ENCODE measurements at places on chromosomes 5 and 9.

GRCh38 chr5:90307782-90308181, 101.8 kb downstream of the CETN3 start:
- no peak for DNase-seq

- DNase-seq, result no peak
Observed at GRCh38 chr5:36722900-36723299, 116.5 kb downstream of the SLC1A3 start.

DNA sequence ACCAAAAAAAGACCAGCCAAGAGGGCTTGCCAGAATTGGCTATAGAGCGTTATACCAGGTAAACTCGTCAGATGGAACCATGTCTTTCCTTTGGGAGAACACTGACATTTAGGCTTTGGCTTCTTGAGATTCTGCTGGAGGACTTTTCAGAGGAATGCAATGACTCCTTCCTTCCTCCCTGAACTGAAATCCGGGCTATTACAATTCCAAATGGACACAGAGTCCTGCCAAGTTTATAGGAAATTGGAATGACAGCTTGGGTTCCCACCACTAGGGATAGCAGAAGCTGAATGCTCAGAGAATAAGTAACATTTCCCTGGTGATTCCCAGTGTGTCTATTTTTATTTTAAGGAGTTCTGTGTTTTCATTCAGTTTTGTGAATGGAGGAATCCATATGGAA, 143.0 kb downstream of the FGF1 start:
- DNase-seq, result no peak

DNA sequence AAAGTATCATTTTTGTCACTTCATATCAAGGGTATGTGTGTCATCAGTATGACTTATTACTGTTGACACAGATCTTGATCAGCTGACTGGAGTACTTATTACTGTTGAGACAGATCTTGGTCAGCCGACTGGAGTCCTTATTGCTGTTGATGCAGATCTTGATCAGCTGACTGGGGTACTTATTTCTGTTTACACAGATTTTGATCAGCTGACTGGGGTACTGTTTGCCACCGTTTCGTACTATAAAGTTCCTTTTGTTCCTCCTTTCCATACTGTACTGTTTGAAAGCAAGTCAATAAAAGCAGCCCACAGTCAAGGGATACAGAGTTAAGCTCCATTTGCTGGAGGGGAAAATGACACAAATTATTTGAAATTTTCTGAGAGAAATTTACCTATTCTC, 347.3 kb downstream of the CDH12 start:
- DNase-seq, result no peak

DNA sequence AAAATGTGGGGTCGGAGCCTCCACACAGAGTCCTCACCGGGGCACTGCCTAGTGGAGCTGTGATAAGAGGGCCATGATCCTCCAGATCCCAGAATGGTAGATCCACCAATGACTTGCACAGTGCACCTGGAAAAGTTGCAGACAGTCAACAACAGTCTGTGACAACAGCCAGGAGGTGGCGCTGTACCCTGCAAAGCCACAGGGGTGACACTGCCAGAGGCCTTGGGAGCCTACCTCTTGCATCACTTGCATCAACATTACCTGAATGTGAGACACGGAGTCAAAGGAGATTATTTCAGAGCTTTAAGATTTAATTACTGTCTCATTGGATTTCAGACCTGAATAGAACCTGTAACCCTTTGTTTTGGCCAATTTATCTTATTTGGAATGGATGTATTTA, 614.1 kb upstream of the CDH9 start:
- DNase-seq, result no peak

DNA sequence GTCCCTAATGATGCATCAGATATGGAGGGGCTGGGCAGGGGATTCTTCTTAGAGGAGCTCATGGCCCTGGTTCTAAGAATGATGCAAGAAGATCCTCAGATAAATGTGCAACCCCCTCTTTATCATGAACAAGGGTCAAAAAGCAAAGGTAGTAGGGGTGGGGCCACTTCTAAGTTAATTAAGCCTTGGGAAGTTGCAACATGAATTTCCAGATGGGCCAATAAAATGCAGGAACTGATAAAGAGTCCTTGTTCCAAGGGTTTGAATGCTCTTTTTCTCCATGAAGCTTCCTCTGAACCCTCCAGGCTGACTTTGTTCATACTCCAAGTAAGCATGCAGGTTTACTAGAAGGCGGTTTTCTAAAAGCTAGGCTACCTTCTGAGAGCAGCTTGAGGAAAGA, 25.6 kb downstream of the PCA3 start:
- no peak for DNase-seq

DNA sequence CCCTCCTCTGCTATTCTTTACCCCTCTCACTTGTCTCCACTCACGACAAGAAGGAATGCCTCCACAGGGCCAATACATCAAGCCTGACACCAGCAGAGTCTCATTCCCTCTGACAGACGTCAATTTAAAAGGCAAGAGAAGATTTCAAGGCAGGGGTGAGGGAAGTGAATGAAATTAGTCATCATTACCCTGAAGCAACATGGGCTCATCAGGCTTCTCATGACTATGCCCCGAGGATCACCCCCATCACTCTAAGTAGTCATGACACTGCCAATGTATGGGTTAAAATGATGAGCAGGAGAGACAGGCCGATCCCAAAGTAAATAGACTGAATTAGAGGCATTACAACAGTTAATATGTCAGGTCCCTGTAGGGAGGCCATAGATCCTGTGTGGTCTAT, 504.4 kb downstream of the TLE4 start:
- DNase-seq, result no peak

- no peak for DNase-seq
Observed at GRCh38 chr5:127236254-127236653, 54.3 kb upstream of the MEGF10 start.

All from stimulated activated CD4-positive, alpha-beta T cell treated with anti-CD3 and anti-CD28 coated beads, TNF-alpha, amount 100 ng/mL, for 1 hour (primary cell).